ENCODE measurements at places on chromosomes 11 and 22.

DNA sequence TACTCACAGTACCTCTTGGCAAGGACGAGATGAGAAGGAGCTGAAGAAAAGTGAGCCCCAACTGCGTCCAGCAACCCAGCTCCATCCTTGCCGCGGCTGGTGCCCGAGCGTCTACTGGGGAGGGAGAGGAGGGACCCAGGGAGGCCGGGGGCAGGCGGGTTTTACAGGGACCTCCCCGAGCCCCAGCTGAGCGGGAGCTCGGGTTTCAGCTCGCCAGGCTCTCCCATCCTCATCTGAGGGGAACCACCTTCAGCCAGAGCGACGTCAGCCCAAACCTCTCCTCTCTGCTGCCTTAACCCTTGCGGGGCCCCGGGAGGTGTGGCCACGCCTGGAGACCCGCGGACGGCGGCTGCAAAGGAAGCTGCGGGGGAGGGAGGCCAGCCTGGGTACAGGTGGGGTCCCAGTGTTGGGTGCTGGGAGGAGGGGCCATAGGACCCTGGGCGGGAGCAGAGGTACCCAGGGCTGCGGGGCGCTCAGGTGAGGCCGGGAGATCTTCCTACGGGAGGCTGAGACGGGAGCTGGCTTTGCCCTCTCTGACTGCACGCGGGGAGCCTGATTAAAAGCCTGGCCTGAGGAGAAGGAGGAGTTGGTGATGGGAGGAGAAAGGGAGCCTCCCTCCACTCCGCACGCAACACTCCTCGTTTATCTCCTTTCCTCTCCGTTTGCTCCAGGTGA, at the start of gene PAMR1:
Gene PAMR1, minus strand, starts transcription at position 116 of the 675 bp plus-strand sequence. Its CDS starts 31 bp downstream, at position 85.
- DNase-seq: peak; percentile 90

DNA sequence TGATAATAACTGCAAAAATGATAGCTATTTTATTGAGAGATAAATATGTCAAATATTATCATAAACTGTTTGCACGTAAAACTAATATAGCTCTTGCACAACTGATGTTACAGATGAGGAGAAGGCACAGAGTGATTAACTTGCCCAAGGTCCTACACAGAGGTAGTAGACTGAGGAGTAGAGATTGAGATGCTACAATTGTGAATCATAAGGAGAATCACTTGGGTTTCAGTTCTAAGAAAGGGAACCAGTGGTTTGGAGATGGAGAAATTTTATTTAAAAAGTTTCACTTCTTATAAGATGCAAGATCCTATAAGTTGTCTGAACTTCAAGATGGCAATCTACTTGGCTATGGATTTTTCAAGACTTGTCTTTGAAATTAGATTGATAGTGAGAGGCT, 224.8 kb upstream of the RAG2 start:
- DNase-seq: no peak

GRCh38 chr22:19737846-19738663, 14.7 kb downstream of the GP1BB start:
- DNase-seq: no peak

DNA sequence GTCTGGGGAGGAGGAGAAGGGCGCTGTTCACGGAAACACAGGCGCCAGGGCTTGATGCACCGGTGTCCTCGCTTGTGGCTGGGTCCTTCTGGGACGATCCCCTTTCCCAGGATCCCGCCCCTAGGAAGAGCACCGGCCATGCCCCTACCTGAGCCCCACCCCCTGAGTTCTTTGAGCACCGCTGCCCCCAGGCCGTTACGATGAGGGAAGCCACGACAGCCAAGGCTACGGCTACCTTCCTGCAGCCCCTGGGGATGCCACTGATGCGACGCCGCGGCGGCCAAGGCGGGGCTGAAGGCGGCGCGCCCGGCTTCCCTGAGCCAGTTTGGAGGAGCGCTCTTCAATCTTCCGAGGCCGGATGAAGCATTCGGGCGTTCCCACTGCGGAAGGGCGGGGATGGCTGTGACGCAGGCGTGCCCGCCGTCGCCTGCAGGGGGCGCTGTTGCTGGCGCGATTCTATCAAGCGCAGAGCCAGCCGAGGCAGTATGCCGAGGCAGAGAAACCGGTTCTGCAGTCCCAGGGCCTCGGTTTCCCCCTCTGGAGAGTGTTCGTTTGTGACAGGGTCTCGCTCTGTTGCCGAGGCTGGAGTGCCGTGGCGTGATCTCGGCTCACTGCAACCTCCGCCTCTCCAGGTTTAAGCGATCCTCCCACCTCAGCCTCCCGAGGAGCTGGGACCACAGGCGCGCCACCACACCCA, 9.7 kb upstream of the NEFH start:
- peak; percentile 59 for DNase-seq

GRCh38 chr22:30289980-30290313, 642 bp upstream of the CASTOR1 start:
- DNase-seq: no peak

DNA sequence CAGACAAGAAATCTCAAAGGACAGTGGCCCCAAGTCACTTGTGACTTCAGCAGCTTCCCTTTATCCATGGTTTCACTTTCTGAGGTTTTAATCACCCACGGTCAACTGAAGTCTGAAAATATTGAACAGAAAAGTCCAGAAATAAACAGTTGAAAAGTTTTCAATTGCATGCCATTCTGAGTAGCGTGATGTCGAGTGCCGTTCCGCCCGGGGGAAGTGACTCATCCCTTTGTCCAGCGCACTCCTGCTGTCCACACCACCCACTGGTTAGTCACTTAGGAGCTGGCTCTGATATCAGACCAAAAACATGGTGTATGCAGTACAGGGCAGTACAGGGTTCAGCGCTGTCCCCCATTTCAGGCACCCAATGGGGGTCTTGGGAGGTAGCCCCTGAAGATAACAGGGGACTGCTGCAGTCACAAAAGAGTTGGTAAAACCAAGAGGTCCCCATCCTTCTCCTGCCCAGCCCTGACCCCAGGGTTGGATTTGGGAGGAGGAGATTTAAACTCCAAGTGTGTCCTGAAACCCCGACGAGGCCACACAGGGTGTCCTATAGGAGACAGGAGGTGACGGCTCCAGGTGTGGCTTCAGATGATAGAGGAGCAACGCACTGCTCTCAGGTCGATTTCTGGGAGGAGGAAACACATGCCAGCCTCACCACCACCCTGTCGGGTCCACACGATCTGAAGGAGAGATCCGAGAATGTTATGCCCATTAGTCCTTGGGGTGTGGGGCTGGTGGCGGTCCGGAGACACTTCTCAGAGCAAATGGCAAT, 390.1 kb downstream of the CTTN start:
- DNase-seq: peak; percentile 67

DNA sequence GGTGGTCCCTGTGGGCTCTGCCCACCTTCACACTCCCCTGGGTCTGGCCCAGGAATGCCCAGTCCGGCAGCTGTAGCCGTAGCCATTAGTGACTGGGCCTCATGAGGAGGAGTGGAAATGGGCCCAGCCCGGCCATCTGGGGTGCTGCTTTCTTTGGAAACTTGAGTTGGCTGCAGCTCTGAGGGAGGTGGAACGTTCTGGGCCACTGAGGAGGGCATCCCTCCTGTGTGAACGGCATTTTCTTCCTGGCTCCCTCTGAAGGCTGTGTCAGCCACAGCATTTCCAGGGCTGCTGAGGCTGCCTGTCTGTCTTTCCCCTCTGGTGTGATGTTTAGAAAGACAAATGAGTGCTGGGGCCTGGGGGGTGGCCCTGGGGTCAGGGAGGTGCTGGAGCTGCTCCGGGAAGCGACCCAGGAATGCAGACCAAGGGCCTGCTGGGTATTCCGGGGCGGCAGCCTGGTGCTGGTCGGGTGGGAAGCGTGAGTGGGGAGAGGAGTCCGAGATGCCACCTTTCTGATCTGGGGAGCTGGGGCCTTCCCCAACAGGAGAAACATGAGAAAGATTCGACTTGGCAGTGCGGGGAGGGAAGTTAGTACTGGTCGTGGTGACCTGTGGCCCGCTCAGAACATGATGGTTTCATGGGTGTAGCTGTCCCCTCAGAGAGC, 27.1 kb downstream of the PTDSS2 start:
- no peak for DNase-seq

DNA sequence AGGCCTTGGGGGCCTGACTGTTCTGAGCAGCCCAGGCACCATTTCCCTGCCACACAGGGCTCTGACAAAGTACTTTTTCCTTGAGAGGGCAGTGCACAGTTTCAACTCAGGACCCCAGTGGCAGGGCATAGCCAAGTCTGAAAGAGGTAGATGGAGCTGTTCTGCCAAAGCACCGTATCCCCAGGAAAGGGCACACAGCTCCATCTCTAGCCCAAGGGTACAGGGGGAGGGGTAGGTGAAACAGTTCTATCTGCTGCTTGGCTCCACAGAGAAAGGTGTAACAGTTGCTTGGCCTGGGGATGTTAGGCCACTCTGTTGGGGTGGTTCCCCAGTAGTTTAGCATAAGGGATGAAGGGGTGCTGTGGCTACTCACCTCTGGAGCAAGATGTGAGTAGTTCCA, 47.8 kb downstream of the GDPD4 start:
- no peak for DNase-seq

DNA sequence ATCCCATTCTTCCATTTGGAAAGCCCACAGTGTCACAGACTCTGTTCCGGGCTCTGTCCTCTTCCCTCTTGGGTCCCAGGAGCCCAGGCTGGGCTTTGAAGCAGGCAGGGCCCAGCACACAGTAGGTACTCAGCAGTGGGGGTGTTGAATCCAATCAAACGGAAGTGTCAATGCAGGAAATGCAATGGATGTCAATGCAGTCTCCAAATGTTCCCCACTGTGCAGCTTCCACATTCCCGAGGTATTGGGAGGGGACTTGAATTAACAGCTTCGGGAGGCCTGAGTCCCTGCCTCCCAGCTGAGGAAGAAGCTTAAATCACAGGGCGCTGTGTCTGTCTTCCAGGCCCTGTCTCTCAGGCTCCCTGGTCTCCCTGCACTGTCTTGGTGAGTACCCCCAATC, 21.8 kb upstream of the SMIM35 start:
- DNase-seq: no peak

DNA sequence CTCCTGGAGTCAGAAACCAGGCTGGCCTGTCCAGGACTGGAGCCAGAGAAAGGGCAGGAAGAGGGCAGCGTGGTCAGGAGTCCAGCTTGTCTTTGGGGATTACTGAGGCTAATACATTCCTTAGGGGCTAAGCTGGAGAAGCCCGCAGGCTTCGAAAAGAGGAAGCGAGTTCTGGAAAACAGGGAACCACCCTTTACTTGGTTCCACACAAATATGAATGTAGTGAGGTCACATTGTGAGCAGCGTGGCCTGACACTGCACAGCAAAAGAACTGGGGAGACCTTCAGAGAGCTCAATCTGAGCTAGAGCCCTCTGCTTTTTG, 132.3 kb downstream of the CEP164 start:
- peak; percentile 3 for DNase-seq

DNA sequence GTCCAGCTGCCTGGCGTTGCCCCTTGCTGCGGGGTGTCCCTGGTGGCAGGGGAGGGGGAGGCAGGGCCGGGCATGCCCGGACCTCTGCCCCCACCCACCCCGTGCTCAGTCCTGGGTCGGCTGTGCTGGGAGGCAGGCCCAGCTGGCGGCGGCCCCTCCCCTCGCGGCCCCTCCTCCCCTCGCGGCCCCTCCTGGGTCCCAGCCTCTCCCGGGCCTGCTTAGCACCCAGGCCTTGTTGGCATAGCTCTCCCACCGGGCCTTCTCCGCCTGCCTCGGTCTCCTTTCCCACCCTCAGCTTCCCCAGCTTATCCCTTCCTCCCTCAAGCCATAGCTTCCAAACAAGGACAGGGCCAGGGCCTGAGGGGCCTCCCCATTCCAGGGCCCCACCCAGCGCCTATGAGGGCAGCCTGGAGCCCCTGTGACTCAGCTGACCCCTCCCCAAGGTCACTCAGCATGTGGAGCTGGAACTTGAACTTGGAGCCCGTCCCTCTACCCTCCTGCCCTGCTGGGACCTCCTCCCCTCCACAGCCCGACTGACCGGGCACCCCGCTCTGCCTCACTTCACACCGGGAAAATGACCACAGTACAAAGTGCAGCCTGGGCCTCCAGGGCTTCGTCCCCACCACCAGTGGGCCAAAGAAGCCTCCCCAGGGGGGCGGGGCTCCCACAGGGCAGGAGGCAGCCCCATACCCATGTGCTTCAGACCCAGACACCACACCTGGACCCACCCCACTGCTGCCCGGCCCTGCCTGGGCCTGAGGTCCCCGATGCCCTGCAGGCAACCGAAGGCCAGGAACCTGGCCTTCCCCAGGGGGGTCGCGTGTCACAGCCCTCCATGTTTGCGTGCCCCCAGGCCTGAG, 1.2 kb downstream of the EPS8L2 start:
- peak; percentile 61 for DNase-seq

All from fibroblast of villous mesenchyme (primary cell).